ENCODE measurements at places on chromosomes 7 and 10.

GRCh38 chr10:119705434-119705831 lies 20.4 kb upstream of the INPP5F start:
- no peak for DNase-seq

GRCh38 chr7:71563276-71563675 lies 431.3 kb downstream of the GALNT17 start:
- no peak for DNase-seq

DNA sequence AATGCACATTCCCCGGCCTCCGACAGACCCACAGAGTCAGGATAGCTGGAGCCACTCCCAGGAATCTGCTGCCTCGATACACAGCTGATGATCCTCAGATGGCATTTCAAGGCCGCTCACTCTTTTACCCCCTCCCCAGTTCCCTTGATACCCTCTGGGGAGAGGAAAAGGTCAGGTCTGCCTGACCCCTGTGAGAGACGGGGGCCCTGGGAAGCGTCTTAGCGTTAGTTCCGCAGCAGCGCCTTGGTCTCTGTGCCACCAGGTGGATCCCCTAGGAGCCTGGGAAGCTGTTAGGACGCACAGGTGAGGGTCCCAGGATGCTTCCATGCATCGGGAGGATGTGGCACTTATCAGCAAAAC lies 420.5 kb upstream of the FOXK1 start:
- DNase-seq, result no peak

DNA sequence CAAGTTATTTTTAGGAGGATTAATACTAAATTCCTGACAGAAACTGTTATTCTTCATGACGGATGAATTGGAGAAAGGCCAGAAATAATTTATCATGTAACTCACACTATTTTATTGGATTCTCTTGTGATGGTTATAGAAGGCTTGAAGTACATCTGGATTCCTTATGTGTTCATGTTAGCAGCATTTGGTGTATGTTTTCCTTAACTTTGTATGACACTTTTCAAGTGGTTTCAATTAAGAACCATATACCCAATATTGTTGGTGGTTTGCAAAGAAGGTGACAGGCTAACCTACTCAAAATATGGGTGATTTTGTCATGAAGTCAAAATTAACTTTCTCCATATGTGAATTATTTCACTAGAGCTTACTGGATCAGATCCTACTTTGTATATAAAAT lies 532.2 kb upstream of the CNTNAP2 start:
- no peak for DNase-seq

DNA sequence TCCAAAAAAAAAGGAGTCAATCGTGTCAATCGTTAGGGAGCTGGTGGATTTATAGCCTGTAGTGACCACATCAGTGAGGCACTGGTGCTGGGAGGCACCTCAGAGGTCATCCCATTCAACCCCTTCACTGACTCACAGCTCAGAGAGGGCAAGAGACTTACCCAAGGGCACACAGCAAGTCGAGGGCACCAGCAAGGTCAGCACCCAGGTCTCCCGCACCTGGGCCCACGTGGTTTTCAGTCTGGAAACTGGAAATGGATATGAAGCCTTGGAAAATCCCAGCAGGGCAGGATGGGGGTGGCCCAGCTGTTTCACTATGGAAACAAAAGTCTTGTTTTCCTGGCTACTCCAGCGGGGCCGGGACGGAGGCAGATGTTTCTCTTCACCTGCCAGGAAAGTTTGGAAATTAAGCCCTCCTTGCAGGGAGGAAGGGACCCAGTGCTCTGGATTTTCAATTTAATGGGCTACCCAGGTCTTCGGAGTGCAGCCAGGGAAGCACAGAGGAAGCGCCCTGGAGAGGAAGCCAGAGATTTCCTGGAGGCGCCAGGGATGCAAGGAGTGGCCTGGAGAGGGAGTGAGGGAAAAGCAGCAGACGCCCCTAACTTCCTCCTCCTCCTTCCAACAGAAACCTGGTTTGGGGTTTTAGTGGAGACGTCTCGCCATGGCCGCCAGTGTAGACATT lies 157.2 kb upstream of the TNRC18 start:
- DNase-seq, result no peak

DNA sequence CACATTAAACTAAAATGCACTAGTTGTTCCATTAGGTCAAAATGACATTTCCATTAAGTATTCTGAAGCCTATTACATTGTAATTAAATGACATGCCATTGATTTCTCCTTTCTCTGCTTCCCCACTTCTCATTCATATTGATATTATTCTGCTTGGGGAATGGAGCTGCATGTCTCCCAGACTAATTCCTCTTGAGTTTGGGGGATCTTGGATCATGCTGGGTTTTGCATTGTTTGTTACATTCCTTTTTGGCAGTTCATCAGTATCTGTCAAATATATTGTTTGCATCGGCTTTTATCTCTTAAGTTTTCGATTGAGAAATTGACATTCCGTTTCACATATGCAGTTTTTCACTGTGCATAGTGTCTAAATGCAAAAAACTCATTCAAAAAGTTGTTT lies 65.1 kb upstream of the CYP26C1 start:
- DNase-seq, result no peak

DNA sequence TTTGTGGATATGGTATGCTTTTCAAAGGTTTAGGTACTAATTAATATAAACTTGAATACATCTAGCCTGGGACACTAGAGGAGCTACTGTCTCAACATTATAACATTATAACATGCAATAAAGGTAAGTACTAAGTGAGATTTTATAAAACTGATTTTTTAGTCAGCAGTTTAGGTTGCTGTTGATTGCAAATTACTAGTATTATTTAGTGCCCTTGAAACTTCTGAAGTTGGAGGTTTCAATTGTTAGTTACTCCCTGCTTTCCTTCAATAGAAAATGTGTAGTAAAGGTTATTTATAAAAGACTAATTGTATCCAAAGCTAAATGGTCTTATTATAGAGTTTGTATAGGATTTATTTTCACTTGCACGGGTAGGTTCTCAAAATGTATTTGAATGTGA lies 95.2 kb downstream of the POLL start:
- DNase-seq, result no peak

DNA sequence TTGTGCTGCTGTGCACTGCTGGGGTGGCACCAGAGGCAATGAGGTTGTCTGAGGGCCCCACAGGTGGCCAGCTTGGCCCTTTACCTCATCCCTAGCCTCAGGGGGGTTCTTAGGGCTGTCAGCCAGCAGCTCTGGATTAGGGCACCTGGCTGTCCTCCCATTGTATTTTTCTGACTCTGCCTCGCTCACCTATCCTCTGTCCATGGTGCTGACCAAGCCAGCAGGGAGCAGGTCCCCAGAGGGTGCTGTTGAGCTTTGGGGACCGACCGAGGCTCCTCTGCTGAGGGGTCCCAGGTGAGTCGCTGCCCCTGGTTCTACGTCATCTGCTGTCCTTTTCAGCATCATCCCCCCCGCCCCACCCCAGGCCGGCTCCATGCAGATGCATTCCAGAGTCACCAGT lies 32.1 kb upstream of the ZNF735 start:
- DNase-seq, result no peak

DNA sequence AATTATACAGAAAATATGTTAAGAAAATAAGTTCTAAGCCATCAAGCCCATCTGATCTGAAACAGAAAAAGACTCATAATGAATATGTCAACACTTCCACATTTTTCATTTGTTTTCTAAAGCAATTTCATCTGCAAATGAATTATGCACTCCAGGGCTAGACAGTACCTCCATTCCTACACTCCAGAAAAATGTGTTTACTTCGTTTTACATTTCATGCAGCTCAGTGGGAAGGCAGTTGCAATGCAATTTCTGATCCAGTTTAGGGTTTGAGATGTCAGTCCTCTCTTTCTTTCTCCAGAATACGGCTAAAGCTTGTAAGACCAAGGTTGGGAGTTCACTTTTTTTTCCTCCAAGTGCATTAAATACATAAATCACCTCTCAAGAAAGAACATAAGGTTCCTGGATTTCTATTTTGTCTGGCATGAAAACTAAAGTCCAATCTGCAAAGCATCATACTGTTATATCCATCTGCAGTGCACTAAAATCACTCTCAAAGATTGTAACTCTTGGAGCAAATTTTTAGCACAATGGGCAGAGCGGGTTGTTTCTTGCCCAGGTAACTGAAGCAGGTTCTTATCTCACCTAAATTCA lies 348.8 kb upstream of the C7orf33 start:
- no peak for DNase-seq

DNA sequence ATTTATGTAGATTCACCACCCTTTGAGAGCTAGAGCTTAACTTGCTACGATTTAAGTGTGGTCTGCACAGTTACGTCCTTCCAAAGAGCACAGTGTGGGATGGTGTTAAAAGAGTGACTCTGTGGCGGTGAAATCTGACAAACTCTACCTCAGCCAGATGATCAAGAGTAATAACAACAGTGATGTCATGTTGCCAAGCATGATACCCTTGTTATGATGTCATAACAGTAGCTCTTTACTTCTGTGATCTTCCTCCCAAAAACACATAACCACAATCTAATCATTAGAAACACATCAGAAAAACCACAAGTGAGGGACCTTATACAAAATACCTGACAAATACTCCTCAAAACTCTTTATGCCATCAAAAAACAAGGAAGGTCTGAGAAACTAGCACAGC lies 649.3 kb downstream of the POM121L12 start:
- no peak for DNase-seq

DNA sequence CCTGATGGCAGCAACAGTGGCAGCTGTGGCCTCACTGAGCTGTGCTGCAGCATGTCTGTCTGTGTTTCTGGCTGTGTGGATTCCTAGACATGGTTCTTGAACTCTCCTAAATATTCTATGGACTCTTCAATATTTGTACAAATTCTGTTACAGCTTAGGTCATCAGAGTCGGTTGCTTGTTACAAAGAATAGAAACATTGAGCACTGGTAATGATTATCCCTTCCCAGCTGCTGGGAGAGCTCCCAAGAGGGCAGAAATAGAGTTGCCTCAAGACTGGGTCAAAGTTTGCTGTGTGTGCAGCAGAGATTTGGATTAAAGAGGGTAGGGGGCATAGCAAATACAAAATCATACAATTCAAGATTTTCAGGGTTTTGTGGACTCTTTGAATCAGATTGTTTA lies 337.1 kb upstream of the AKR1E2 start:
- no peak for DNase-seq

GRCh38 chr7:50142425-50143017 lies 49.5 kb upstream of the ZPBP start:
- no peak for DNase-seq

- DNase-seq, result no peak
Measured at GRCh38 chr7:151139071-151139790, 28.3 kb downstream of the GBX1 start.

Data from SW 1271 (cell line).